ENCODE measurements at places on chromosomes 2 and 18.

DNA sequence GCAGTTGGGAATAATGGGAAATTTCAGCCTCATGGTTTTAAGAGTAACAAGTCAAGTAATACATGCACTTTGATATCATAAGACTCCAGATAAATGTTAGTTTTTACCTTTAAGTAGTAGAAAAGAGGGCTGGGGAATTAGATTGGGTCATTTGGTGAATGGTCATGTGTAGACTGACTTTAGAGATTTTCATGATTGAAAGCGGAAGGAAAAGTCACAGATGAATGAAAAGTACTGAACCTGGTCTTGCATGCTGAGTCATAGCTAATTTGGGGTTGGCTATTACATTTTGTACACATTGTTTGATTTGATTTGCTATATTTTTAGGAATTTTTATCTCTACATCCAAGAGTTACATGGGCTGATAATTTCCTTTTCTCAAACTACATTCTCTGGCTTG, 539.4 kb upstream of the SPHKAP start:
- DNase-seq, result no peak

GRCh38 chr2:164609790-164610189, 11.5 kb downstream of the GRB14 start:
- DNase-seq, result no peak

GRCh38 chr2:9228088-9228751, 21.6 kb downstream of the ASAP2 start:
- no peak for DNase-seq

DNA sequence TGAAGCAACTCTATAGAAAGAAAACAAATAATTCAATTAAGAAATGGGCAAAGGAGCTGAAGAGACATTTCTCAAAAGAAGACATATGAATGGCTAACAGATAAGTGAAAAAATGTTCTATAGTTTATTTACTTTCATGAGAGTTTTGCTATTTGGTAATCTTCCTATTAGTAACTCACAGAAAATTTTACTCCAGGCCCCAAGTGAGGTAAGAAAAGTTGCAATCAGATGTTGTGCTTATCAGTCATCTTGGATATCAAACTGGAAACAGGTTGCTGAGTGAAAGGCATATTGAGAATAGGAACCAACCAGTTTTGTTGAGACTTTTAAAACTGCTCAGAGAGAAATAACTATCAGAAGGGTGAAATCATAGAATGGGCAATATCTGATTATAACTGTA, 1179.0 kb upstream of the ACVR2A start:
- DNase-seq, result no peak

DNA sequence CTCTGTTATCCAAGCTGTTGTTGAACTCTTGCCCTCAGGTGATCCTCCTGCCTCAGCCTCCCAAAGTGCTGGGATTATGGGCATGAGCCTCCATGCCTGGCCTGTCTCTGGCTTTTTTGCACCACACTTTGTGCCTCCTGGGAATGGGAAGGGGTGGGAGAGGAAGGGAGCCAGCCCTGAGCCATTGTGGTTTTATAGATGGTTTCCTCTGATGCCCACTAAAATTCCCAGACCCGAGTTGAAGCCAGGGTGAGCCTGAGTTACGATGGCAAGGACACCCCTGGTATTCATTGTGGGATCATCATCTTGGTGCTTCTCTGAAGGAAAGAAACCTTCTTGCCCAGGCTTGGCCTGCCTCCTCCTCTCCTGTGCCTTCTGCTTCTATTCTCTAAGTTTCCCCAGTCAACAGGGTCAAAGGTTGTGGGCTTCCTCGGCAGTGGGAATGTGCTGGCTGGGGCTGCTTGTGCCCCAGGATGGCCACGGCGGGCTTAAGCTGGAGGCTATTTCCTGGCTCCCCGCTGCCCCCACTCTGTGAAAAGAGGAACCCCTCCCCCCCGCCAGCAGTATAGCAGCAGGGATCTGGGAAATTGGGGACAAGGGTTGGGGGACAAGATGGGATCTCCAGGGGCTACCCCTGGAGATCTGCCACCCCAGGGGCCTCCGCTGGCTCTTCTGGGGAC, 106.2 kb downstream of the STPG4 start:
- no peak for DNase-seq

- DNase-seq, result no peak
These were observed 25.5 kb upstream of the ALMS1 start for GRCh38 chr2:73359915-73360697.
